GM23338 (cell line): ENCODE measurements at places on chromosomes 12 and 14. TPM values are rescaled to one million over a fixed set of nuclear protein-coding genes. Genes with fewer than 3 reads are reported as not detected.

DNA sequence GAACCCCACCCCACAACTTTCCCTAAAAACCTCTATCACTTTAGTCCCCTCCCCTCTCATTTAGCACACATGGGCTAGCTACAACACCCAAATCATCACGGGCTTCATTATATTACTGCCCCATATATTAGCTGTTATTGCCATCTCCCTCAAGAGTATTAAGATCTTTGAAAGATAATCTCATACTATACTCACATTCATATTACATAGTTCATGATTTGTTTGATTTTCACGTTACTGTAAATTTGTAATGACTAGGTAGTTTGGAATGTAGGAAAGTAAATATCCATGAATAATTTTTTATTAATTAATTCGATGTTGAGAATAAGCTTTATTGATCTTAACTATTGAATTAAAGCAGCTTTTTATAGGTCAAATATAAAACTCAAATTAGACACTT is 7.9 kb downstream of the DICER1 start:
- peaks cover 47% of the 10 kb centered on the region for H3K4me1 ChIP-seq
- H3K4me3 ChIP-seq, result no peak overlapping the region
- H3K27me3 ChIP-seq, result no peaks in the 10 kb centered on the region
- no peak overlapping the region for H3K27ac ChIP-seq
- H3K36me3 ChIP-seq, result no peaks in the 10 kb centered on the region

DNA sequence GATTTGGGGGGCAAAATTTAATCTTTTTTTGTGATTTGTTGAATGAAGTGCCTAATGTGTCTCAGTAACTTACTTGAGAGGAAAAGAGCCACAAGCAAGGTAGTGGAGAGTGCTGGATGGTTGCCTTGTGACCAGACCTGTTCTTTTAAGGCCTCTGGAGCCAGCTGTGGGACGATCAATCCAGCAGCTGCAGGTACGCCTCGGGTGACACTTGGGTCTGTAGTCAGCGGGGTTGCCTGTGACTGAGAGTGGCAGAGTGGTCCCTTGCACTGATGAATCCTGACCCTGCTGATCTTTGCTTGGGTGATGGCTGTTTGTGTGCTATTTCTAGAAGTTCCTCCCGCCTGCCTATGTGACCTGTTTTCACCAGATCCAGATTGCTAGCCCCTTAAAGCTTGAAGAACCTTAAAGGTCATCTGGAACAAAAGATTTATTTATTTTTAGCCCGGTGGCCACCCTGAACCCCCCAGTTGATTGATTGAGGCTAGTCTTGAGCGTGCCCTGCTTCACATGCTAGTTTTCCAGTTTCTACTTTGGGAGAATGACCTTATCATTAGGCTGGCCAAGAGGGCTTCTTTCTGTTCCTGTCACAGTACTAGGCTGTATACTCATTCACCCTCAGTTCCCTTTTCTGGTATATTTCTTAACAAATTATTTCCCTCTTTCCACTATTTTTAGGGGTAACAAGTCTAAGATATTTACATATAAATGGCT is 23.2 kb downstream of the PRKCH start:
- no peak for DNase-seq
- no peaks in the 10 kb centered on the region for H3K4me1 ChIP-seq
- no peaks in the 10 kb centered on the region for H3K36me3 ChIP-seq
- no peaks in the 10 kb centered on the region for H3K27me3 ChIP-seq
- 0 out of 2 replicates have a peak overlapping the region, but pooled peaks have one; percentile 26 for H3K27ac ChIP-seq

PRPF39 gene
- 23.9 and 56.9 TPM in 2 replicates for total RNA-seq

DNA sequence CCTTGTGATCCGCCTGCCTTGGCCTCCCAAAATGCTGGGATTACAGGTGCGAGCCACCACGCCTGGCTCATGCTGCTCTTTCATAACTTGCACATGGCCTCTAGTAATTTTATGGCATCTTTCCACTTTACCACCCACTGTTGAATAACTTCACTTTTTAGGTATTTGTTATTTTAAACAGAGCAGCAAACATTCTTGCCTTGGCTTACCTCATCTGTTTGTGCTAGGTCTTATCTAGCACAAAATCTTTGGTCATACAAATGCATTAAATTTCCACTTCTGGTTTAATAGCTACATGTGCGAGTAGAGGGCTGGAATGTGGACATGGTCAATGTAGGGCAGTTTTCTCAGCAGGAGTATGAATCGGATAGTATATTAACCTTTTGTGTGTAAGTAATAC is 38.8 kb upstream of the ATF7IP start:
- no peak overlapping the region for H3K27ac ChIP-seq
- no peaks in the 10 kb centered on the region for H3K36me3 ChIP-seq
- no peak overlapping the region for H3K4me3 ChIP-seq
- H3K27me3 ChIP-seq, result no peaks in the 10 kb centered on the region

DNA sequence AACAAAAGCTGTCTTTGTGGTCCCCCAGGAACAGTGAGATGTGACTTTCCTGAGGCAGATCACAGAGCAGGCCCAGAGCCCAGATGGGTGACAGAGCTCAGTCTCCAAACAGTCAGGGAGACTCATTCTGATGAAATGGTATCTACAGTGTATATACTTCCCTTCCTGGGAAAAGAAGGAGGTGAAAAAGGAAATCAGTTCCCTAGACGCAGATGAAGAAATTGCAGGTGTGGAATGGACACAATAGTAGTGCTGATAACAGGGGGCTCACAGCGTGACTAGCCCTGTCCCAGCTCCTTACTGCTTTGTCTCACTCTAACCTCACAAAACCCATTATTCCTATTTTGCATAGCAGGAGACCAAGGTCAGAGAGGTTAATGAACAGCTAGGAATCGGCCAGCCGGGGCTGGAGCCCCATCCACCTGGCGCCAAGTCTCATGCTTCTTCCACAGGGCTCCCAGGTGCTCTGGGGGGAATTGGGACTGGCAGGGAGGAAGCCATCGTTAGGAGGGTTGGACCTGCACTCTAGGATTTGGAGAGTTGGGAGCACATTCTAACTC is 11.9 kb downstream of the KCNH3 start:
- no peak overlapping the region for H3K4me3 ChIP-seq
- H3K36me3 ChIP-seq, result no peaks in the 10 kb centered on the region
- no peak for DNase-seq
- no peak overlapping the region for H3K27ac ChIP-seq
- H3K27me3 ChIP-seq, result peaks cover 73% of the 10 kb centered on the region

GRCh38 chr12:103301642-103302591 is 193.9 kb downstream of the C12orf42 start:
- H3K4me3 ChIP-seq, result peak overlapping the region; percentile 49
- H3K4me1 ChIP-seq, result peaks cover 9% of the 10 kb centered on the region; the same call in 1 of the 2 replicates
- peak overlapping the region; percentile 28 for H3K27ac ChIP-seq

DNA sequence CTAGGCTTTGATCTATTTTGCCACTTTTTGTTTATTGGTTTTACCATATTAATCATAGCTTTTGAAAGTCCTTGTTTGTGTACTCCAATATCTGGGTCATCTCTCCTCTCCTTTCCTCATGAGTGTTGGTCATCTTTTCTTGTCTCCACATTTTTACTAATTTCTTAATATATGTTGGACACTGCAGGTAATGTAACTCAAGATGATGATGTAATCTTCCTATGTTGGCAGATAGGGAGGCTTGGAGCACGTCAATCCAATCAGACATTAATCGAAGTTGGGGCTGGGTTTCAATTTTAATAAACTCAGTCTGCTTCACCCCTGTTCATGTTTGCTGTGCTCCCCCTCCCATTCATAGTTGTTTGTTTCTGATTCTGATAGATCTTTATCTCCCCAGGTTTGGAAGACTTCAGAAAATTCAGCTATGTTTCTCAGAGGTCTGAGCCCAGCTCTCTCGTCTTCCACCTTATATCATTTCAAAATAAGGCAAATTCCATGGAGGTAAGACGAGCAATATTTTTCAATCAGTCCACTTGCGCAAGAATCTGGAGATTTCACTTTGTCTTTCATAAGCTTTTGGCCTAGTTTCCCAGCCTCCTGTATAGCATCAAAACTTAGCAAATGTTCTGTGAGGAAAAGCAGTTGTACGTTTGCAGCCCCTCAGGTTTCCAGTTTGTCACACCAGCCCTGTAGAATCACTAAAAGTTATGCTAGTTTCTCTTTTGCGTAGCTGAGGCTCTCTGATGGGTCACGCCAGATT is 504.1 kb downstream of the TMTC2 start:
- DNase-seq, result no peak
- H3K36me3 ChIP-seq, result no peaks in the 10 kb centered on the region
- H3K27me3 ChIP-seq, result no peaks in the 10 kb centered on the region
- no peak overlapping the region for H3K27ac ChIP-seq
- H3K4me1 ChIP-seq, result no peaks in the 10 kb centered on the region

- H3K27ac ChIP-seq, result no peak overlapping the region
- no peaks in the 10 kb centered on the region for H3K27me3 ChIP-seq
- no peaks in the 10 kb centered on the region for H3K4me1 ChIP-seq
- DNase-seq, result no peak
- no peaks in the 10 kb centered on the region for H3K36me3 ChIP-seq
Observed at GRCh38 chr14:26606729-26607312, 9.0 kb upstream of the NOVA1 start.

TAS2R8 gene
- total RNA-seq, result not detected in 2 replicates

DNA sequence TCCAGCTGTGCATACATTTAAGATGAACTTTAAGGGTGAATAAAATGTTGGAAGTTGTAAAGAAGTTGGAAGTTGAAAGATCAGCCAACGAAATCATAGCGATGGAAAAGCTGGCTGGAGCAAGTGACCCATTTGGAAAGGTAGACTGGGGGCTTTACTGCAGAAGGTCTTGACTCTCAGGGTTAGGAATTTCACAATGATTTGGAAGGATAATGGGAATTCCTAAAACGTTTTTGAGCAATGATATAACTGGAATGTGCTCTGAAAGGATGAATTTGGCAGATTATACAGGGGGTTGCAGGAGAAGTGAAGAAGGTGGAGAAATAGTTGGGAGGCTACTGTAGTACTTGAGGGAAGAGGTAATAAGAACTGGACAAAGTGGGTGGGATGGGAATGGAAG is 27.4 kb downstream of the EMP1 start:
- no peak for DNase-seq
- no peak overlapping the region for H3K4me3 ChIP-seq
- no peaks in the 10 kb centered on the region for H3K36me3 ChIP-seq

GRCh38 chr14:52363961-52364360 is 49.8 kb downstream of the PTGER2 start:
- H3K27ac ChIP-seq, result no peak overlapping the region
- H3K4me3 ChIP-seq, result no peak overlapping the region
- no peaks in the 10 kb centered on the region for H3K36me3 ChIP-seq
- H3K4me1 ChIP-seq, result no peaks in the 10 kb centered on the region
- no peaks in the 10 kb centered on the region for H3K27me3 ChIP-seq

GRCh38 chr12:55908726-55909512 is 18.8 kb downstream of the PYM1 start:
- H3K27ac ChIP-seq, result no peak overlapping the region; the same call in none of the 2 replicates
- no peak overlapping the region for H3K4me3 ChIP-seq
- H3K27me3 ChIP-seq, result no peaks in the 10 kb centered on the region
- H3K4me1 ChIP-seq, result no peaks in the 10 kb centered on the region
- 0 out of 2 replicates have a peak, but pooled peaks cover under 1% of the 10 kb centered on the region for H3K36me3 ChIP-seq
- peak; percentile 8 for DNase-seq

DNA sequence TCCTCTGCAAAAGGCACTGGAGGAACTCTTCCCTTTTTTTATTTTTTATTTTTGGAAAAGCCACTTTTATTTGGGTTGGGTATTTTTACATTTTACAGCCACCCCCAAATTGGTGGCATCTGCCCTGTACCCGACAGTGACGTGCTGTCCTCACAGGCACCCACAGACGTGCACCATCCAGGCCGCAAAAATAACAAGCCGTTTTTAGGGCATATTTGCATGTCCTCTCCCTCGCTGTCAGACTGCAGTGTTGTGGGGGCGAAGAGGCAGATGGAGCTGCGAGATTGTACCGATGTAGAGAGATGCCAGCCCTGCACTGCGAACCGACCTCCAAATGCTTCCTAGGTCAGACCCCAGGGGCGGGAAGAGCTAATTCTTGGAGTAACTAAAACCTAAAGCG is 12.2 kb downstream of the JDP2 start:
- peaks cover 13% of the 10 kb centered on the region; the same call in 1 of the 2 replicates for H3K4me1 ChIP-seq
- DNase-seq, result no peak
- H3K36me3 ChIP-seq, result peaks cover 4% of the 10 kb centered on the region; the same call in 1 of the 2 replicates
- no peaks in the 10 kb centered on the region for H3K27me3 ChIP-seq

DNA sequence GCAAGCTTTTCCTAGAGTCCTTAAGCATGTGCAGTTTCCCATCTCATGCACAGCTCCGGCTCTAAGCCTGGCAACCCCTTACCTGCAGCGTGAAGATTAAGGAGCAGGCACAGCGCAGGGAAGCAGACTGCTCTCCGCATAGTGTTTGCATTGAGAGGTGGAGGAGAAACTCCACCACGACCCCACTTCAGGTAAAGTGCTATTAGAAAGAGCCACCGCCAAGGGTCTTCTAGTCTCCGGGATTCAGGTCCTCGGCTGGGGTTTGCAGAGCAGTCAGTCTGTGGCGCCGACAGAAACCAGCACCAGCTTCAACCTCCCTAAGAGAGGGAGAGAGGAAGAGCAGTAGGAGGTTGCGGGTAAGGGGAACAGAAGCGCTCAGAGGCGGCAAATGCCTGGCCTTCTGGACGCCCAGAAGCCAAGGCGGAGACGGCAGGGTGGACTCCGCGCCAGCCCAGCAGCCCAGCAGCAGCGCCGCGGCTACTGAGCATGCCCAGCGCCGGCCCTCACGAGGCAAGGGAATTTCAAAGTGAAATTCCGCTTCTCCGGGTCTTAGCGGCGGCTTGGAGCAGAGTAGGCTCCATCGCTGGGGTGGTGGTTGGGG is at the start of gene PTPRR:
PTPRR (minus strand) TSS at position 488 of the 601 bp plus-strand sequence; CDS start at position 140, 348 bp downstream.
- H3K27me3 ChIP-seq, result peaks cover 20% of the 10 kb centered on the region
- no peak within 1 kb of the TSS for H3K27ac ChIP-seq
- H3K4me3 ChIP-seq, result peak within 1 kb of the TSS; percentile 68
- H3K4me1 ChIP-seq, result peaks cover 14% of the 10 kb centered on the region
- no peaks in the 10 kb centered on the region for H3K36me3 ChIP-seq

DNA sequence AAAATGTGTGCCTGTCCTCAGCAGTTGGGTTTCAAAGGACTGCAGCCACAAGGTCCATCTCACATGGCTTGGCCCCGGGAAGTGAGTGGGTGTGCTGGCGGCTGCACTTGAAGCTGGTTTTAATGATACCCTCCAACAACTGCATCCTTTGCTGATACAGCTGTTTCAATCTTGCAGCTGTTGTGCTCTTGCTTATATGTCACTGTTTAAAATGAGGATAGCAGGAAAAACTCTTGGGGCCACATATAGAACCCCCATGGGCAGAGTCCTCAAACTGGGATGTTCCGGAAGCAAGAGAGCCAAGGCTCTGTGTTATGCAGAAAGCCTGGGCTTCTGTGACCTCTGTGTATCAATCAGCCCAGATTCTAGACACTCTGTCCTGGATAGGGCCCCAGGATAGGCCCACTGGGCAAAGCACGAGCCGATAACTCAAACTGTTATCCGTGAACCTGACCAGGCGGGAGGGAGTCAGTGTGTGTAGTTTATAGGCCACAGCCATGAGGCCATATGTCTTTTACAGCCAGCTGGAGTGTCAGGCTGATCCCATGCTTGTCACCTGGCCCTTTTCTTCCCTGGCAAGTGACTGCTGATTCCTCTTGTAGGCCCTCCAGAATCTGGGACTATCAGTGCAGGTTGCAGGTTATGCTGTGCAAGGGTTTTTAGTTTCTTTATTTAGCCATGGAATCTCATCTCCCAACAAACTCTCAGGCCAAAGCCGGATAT is 74.3 kb downstream of the SSPN start:
- no peaks in the 10 kb centered on the region for H3K27me3 ChIP-seq
- H3K4me1 ChIP-seq, result no peaks in the 10 kb centered on the region
- no peaks in the 10 kb centered on the region for H3K36me3 ChIP-seq
